ENCODE measurements at places on chromosomes 5 and 9.

DNA sequence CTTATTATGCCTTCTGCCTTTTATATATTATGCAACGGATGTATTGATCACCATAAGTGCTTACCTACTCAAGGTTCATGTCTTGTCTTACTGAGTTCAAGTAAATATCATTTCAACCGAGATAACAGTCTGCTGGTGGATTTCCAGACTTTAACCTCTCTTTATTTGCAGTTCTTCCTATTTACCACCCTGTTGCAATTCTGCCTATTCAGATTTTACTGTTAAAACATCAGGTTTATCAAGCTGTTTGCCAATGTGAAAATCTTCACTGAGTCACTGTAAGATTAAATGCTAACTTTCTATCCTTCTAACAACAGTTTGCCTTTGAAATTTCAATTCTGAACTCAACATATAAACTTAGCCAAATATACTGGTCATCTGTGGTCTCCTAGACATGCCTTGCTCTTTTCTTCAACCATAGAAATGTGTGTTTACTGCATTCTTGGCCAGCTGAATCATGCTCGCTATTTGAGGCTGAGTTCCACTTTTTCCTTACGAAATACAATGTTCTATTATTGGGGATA lies 471.7 kb upstream of the RORB start:
- DNase-seq, result no peak

- DNase-seq, result no peak
Observed at GRCh38 chr9:94916956-94917355, 190.5 kb downstream of the AOPEP start.

GRCh38 chr9:90141723-90142122 lies 500.9 kb downstream of the DIRAS2 start:
- peak; percentile 42 for DNase-seq

DNA sequence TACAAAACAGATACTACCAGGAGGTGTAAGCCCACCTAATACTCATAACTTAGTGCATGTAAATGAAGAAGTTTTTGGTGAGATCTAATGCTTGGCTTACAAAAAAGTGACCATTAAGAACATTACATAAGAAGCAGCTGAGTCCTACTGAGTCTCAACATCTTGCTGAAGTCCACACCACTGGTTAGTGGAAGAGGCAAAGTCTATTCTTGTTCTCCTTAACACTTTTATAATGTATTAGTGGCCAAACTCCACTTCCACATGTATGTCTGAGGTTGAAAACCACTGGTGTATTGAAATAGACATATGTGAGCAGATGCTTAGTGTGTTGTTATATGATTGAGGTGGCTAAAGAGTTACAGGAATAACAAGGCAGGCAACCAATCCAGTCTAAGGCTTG lies 18.9 kb upstream of the GDA start:
- no peak for DNase-seq

GRCh38 chr5:173330338-173331206 lies 2.4 kb upstream of the STC2 start:
- no peak for DNase-seq
